Stimulated activated naive CD8-positive, alpha-beta T cell treated with anti-CD3 and anti-CD28 coated beads, Interleukin-15, Interleukin-2, amounts not matched to agents 100 U/mL and 50 U/mL, for 24 hours (primary cell): ENCODE measurements at places on chromosomes 6 and 20.

DNA sequence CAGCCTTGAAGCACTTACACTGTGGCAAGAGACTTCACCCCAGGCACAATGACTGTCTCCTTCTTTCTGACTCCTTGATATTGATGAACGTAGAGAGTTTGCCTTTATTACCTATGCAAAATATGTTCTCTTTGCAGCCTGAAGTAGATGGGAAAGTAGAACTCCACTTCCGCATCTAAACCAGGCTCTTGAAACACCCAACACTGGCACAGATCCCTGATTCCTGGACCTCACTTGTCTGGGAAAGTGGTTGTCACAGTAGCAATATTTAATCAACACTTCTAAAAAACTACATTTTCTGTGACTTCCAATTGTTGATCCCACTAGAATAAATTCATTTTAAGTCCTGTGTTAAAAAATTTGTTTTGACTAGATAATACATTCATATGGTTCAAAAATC lies 143.1 kb downstream of the CDK19 start:
- no peak for DNase-seq

DNA sequence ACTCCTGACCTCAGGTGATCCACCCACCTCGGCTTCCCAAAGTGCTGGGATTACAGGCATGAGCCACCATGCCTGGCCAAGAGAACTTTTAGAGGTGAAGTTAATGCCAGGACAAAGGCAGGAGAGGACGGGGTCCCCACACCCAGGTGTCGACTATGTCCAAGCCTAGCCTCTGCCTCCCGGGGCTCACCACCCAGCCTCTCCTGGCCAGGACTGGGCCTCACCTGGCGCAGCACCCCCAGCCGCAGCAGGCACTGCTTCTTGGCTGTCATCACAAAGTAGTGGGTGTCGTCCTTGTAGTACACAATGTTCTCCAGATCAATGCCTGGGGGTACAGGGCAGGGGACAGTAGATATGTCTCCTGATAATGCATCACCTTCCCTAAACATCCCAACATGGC lies 4.2 kb downstream of the MICAL1 start:
- DNase-seq, result no peak

GRCh38 chr6:64258752-64259151 lies 623.1 kb downstream of the PHF3 start:
- DNase-seq, result no peak

DNA sequence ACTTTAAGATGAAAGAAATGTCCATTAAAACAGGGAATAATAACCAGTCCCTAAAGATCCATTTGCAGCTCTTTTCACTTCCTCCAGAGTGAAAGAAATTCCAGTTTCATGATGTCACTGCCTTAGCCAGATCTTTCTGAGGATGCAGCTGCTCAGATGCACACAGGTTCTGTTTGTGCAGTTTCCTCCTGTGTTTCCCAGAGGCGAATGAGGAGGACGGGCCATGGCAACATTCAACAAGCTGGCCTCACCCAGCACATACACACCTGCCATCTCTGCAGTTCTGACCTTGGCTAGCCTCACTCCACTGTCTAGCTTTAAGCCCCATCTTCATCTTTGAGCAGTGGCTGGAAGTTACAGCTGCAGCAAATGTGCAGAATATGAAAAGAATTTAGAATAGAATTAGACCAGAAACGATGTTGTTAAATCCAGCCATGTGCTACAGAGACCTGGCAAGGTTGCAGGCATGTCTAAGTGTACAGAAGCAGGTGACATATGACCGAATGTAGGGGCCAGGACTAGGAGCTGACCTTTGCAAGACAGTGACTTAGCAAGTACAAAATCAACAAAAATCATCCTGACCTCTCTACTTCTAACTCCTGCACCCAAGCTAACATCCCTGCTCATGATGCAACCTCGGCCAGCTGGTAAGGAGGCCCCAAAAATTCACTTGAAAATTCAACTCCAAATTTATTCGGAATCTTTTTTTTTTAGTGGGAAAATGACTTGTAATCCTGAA lies 35.0 kb downstream of the FAM50B start:
- DNase-seq, result no peak

- no peak for DNase-seq
Observed at GRCh38 chr6:71656121-71656520, 230.2 kb upstream of the RIMS1 start.

GRCh38 chr20:46276531-46276930 lies 31.8 kb downstream of the CDH22 start:
- no peak for DNase-seq

DNA sequence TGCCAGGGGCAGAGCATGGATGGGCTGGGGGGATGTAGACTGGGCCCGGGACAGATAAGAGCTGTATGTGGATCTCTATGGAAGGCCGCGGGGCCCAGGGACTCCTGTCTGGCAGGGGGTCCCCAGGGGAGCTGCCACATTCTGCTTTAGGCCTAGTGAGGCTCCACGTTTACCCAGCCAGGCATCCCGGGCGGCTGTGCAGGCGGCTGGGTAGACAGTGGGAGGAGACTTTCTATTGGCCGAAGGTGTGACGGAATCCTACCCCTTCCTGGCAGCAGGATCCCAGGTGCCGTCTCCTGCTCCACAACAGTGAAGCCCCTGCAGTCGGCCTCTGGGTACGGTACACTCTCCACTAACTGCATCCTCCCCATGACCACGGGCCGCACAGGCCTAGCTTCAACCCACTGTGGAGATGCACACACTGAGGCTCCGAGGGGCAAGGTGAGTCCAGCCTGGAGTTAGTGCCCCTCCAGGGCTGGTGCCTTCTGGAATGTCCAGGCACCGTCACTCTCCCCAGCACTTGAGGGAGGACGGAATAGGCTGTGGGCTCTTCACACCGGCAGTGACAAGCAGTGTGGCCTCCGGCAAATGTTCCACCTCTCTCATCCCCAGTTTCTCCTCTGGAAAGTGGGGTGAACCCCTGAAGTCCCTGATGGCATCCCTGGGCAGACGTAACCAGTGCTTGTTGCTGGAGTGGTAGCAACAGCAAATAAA lies 36.8 kb upstream of the ZBP1 start:
- DNase-seq, result no peak

DNA sequence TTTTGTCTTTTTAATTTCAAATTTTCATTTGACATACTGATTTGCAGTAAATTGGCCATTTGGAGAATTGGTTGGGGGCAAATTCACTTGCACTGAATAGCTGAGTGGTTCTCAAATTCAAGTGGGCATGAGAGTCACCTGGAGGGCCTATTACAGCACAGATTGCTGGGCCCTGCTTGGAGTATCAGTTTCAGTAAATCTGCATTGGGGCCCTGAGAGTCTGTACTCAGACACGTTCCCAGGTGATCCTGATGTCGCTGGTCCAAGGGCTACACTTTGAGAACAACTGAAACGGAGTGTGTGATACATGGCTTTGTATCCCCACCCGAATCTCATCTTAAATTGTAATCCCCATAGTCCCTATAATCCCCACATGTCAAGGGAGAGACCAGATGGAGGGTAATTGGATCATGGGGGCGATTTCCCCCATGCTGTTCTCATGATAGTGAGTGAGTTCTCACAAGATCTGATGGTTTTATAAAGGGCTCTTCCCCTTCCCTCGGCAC lies 115.9 kb downstream of the KLHL32 start:
- no peak for DNase-seq

- no peak for DNase-seq
Observed at GRCh38 chr20:17849901-17850683, 118.5 kb downstream of the SNX5 start.

GRCh38 chr6:124430740-124431318 lies 531.4 kb upstream of the RNF217 start:
- DNase-seq, result no peak

DNA sequence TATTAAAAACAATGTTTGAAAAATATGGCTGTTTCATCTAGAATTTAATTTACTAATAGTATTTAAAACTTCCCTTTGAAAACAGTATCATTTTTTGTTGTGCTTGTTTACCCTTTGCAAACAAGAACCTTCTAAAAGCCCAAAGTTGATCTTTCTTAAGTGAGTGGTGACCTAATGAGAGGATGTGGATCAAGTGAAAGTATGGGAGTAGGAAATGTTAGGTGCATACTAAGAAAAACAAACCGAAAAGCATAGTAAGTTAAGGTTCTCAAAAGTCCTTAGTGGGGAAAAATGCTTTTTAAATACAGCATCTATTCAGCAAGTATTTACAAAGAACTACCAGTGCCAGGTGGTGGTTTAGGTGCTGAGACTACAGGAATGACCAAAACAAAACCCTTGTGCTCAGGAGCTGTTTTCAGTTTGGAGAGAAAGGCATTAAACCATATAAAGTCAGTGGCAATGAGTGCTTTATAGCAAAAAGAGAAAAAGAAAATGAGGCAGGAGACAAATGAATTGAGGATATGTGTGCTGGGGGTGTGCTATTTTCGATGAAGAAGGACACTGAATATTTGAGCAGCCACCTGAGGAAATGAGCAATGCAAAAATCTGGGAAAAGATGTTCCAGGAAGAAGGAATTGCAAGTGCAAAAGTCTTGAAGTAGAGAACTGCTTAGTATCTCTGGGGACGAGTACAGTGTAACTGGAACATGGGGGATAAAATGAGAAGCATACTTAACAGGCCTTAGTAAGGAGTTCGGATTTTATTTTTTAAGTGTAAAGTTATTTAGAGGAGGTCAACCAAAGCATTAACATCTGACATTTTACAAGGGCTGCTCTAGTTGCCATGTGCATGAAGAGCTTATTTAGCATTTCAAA lies 24.0 kb downstream of the RNF146 start:
- no peak for DNase-seq

DNA sequence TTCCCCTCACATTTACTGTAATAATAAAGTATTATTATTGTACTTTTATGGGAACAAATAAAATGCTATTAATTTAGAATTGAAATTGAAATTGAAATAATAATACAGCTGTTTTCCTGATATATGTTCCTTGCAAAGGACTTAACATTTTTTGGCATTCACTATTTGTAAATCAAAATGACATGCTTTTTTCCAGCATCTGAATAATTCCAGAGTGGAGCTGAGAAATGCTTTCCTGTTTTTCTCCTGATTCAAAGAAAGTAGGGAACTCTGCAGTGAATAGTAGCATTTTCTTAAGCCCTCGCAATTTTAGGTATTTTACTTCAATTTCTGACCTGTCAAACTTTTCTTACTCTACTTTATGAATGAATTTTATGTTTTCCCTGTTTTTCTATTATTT lies 72.1 kb downstream of the PHACTR2 start:
- DNase-seq, result no peak

DNA sequence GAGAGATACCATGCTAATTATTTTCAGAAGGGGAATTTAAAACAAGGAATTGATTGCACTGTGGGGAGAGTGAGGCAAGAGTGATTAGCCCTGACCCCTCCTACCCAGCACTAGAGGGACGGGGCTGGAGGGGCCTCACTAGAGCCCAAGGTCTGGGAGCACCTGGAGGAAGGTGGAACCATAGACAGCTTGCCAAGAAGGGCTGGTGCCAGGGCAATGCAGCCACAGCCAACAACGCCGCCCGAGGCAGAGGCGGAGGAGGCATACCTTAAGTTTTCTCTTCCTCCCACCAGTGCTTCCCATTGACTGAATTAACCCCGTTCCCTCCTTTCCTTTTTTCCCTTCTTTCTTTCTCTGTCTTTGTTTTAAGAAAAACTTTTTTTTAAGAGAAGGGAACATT lies 40.0 kb downstream of the IYD start:
- no peak for DNase-seq

DNA sequence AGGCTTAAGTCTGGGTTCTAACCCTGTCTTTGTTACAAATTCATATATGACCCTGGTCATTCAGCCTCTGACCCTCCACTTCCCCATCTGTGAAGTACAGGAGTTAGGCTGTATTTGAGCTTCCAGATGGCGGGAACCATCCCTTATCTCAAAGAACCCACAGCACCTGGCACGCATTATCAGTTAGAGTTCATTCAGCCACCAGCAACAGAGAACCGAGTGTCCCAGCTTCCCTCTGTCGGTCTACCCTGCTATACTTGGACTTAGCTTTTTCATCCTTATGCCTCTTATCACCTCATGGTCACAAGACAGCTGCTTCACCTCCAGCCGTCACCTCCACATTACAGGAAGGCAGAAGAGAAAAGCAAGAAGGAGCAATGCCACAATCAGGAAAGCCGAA lies 147.8 kb downstream of the EYA2 start:
- DNase-seq, result no peak

DNA sequence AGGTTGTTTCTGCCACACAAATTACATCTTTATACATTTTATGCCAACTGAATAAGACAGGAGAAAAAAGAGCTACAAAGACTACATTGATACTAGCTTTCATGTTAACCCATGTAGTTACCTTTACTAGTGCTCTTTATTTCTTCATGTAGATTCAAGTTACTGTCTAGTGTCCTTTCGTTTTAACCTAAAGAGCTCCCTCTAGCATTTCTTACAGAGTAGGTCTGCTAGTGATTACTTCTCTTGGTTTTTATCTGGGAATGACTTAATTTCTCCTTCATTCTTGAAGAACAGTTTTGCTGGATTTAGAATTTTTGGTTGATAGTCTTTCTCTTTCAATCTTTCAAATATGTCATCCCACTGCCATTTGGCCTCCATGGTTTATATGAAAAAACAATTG lies 21.2 kb upstream of the NOP56 start:
- no peak for DNase-seq
